ENCODE measurements at places on chromosomes 7 and 10.

DNA sequence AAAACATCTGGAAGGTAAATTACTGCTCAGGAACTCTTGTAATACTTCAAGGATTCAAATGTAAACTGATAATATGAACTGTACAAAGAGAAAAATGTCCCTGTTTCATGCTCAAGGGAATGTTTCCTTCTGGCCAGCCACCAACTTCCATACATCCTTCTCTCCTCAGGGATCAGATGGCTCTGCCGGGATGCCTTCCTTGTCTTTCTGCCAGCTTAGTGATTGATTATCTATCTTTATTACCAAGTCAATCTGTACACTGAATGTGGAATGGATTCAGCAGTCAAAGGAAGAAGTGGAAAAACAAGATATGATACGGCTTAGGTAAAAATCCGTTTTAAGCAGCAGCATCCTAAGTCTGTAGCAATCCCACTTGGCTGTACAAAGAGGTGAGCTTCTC, 178.3 kb downstream of the PTN start:
- DNase-seq, result no peak

GRCh38 chr7:150686030-150686631, 625 bp downstream of the GIMAP2 start:
- no peak for DNase-seq

DNA sequence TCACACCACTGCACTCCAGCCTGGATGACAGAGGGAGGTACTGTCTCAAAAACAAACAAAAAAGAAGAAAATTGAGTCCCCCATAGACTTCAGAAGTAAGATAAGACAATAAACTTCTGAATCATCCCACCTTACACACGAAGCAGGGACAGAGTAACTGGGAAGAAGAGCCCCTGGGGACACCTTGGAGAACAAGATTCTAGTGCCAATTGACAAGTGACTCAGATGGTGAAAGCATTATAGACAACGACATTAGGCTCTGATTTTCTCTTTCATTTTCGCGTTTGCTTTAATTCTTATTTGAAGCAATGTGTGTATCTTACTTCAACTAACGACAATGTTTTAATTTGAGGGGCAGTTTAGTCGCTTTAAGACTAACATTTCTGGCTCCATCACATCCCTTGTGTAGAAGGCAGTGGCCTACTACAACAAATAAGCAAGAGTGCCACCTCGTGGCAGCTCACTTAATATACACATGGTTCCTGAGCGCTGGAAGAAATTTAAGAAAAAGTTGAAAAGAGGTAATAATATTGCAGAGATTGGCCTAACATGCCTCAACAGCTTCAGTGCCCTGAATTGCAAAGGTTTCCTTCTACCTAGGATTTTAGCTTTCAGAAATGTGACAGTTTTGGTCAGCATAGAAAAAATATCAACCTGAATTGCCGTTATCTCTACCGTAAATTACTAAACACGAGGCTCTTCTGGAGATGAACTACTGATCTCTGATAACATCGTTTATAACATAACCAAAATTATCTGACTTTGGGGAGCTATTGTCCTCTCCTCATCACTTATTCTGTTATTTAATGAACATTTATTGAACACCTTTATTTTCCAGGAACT, 36.7 kb downstream of the ASNS start:
- DNase-seq, result peak; percentile 42

GRCh38 chr10:99532687-99533495, at the start of gene NKX2-3:
TSS of gene NKX2-3 (plus strand) at chr10:99532942. CDS start at chr10:99533132, 190 bp downstream.
- DNase-seq, result peak; percentile 93

- no peak for DNase-seq
Observed at GRCh38 chr10:75922435-75922834, 491.0 kb downstream of the LRMDA start.

DNA sequence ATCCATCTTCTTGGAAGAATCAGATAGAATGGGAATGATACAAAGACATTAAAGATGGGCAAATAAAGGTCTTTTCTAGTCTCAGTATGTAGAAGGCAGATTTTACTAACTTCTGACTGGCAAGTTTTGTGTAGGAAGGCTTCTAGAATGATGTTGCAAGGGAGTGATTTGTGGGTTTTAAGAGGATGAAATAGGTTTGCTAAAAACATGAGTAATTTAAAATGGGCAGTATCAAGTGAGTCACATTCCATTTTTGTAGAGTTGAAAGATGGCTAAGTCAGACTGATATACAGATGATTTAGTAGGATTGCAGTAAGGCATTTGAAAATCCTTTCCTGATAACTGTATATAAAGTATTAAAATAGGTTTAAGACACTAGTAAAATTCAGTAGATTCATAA, 777.4 kb downstream of the SORCS1 start:
- no peak for DNase-seq

GRCh38 chr7:107068156-107068555, 23.7 kb downstream of the PRKAR2B start:
- no peak for DNase-seq

GRCh38 chr7:114264023-114264422, 150.6 kb upstream of the FOXP2 start:
- DNase-seq, result no peak

- DNase-seq, result no peak
Observed at GRCh38 chr10:97075961-97076525, 109.7 kb downstream of the SLIT1 start.

- DNase-seq, result no peak
Observed at GRCh38 chr7:144668503-144668902, 167.3 kb downstream of the TPK1 start.

DNA sequence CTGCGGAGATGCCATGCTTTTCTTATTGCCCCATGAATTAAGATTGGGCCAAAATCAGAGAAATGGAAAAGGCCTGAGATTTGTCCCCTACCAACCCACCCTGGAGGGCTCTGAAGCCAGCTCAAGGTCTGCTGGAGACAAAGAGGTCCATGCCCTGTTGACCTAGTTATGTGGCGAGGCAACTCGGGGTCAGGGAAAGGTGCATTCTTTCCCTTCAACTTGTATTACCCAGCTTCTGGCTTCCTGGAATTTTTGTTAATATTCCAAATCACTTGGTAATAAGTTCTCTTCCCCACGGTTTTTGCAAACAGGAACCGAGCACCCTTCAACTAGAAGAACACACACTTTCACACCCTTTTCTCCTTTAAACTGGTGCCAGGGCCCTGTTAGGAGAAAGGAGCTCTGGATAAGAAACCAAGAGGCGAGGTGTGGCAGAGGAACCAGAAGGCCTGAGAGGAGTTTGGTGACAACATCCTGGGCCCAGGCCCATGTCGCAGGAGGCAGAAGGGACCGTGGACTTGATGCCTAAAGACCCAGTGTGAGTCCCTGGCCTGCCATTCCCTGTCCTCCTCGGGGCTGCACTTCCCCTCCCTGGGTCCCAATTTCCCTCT, 12.5 kb upstream of the SFRP5 start:
- no peak for DNase-seq

DNA sequence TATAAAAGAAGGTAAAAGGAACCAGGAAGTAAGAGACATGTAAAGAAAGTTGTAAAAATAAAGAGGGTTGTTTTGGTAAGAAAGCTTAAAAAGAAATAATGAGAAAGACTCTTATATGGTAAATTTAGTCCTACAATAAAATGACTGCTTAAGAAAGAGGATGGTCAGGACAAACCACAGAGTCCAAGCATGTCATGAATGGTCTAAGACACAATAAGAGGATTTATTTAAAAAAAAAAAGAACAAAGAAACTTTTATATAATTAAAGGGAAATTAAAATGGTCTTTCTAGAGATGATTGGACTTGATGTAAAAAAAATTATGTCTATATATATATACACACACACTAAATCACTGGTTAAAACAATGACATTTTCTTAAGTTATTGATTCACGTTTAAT, 18.2 kb downstream of the ATAD1 start:
- no peak for DNase-seq

- no peak for DNase-seq
Observed at GRCh38 chr10:96496281-96496925, 17.3 kb downstream of the TLL2 start.

DNA sequence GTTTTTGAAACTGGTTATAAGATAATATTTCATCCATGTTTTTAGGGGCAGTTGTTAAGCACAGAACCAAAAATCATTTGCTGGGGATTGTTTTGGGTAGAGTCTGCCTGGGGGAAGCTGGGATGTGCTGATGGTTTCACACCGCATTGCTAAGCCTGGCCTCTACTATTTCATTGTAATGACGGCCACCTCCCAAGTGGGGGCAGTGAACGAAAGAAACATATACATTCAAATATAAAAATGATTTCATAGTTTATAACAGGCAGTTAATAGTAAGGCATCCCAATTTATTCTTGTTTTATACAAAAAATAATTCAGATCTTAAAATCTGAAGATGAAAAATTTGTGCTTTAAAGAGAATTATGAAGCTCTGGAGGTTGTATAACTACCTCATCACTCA, 750.8 kb downstream of the REEP3 start:
- DNase-seq, result no peak

- DNase-seq, result peak; percentile 98
Observed at GRCh38 chr7:73623798-73624668, at the start of gene MLXIPL. TSS of gene MLXIPL (minus strand) at chr7:73624522. CDS start at chr7:73624492, 30 bp downstream.

GRCh38 chr7:13009517-13009916, 322.1 kb downstream of the ARL4A start:
- no peak for DNase-seq
